ENCODE measurements at places on chromosomes 2 and 18.

DNA sequence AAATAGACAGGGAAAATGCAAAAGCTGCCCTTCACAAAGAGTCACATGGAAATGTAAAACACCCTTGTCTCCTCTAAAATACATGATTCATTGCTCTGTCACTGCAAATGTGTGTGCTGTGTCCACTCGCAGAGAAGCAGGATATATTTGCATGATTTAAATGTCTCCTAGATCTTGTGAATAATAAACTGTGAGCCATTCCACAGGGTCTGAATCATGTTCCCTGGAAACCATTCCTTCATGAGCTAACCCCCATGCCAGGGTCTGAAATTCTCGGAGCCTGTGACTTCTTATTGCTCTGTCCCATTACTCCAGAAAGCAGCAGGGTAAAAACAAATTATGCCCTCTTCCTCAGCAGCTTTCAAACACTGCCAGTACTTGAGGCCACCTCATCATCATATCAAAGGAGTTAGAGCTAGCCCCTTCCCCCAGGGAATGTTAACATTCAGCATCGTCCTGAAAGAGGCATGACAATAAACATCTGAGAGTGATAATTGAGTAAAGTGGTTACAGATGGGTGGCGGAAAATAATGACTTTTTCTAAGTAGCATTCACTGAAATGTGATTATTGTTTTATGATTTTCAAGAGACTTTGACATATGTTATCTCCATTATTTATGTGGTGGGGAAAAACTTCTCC is 11.7 kb upstream of the CNGA3 start:
- DNase-seq = no peak

DNA sequence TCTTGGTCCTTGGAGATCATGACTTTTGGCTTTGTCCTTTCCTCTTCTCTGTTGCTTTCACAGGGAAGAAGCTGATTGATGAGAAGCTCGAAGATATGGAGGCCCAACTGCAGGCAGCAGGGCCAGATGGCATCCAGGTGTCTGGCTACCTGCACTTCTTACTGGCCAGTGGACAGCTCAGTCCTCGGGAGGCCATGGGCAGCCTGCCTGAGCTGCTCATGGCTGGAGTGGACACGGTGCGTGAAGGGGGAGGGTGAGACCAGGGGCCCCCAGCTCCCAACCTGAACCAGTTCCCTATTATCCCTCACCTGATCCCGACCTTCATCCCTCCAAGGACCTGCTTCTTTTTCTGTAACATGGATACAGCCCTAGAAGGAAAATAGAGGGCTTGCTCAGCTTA is 18.7 kb downstream of the PRKAG3 start:
- no peak for DNase-seq

GRCh38 chr2:188332619-188333018 is 40.9 kb downstream of the GULP1 start:
- DNase-seq = no peak

- DNase-seq = no peak
These were observed 59.8 kb downstream of the GLS start for GRCh38 chr2:190940454-190940853.

GRCh38 chr18:59079264-59079663 is 60.4 kb upstream of the SEC11C start:
- DNase-seq = no peak

DNA sequence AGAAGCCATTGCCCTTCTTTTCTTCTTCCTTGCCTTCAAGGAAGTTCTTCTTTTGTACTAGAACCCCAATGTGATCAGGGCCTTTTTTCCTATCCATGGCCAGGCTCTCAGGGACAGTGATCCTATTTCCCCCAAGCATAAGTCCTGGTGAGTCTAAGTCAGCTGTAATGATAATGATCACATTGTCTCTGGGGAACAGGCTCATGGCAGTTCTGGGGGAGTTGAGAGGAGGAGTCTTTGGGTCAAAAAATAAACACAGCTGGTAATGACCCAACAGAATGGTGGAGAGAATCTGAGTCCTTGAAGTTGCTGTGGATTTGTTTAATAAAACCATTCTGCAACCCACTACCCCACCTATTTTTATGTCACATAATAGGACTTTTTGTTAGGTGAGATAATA is 96.6 kb downstream of the SOCS6 start:
- DNase-seq = no peak

GRCh38 chr2:37343537-37344434 is 644 bp upstream of the QPCT start:
- DNase-seq = no peak

DNA sequence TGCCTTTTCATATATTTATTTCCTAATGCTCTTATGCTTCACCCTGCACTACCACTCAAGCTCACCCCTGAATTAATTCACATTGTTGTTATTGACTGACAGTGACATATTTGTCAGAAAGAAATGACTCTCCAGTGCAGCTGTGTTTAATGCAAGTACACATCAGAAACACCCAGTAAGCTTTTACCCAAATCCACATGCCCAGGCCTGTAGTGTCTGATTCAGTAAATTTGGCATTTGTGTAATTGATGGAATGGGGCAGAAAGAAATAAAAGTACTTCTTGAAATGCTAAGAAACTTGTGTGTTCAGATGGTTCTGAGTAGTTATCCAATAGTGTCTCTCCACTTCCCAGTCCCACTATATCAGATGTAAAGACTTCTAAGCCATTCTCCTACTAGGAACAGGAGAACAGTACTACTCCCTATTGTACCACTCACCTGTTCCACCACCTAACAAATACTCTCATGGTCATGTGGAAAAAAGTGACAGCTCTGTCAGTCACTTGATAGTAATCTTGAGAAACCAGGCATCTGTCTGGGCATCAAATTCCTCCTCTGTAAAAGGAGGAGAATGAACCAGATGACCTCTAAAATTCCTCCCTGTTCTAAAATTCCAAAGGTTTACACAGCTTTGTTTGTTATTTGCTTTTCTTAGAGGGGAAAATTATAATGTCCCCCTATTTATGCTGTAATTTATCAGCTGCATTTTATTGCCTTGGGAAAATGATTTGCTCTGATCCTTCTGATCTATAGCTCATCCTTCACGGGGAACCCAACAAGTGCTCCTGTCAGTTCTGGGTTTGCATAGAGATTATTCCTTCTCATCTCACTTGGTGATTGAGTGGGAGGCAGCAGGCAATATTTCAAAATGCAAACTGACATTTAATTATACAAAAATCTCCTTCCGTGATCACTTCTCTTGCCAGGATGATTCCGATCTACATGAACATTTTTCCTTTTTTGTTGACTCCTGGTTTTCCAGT is 70.9 kb downstream of the ZNF385B start:
- no peak for DNase-seq

GRCh38 chr18:75267643-75268363 is 57.2 kb downstream of the TSHZ1 start:
- DNase-seq = no peak

DNA sequence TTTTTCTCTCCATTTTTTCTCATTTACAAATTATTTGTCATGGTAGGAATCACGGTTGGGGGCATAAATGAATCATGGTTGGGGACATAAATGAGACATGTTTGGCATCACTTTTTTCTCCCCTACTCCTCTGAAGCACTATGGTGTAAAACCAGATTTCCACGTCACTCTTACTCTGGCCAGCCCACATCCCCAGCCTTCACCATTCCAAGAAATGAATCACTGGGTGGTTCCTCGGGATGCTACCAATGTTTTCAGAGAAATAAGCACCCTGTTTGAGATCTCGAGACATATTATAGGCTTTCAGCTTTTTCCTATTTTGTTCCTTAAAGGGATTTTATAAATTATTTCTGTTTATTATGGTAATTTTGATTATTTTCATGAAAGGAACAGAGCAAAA is 155.0 kb upstream of the SLC8A1 start:
- no peak for DNase-seq

DNA sequence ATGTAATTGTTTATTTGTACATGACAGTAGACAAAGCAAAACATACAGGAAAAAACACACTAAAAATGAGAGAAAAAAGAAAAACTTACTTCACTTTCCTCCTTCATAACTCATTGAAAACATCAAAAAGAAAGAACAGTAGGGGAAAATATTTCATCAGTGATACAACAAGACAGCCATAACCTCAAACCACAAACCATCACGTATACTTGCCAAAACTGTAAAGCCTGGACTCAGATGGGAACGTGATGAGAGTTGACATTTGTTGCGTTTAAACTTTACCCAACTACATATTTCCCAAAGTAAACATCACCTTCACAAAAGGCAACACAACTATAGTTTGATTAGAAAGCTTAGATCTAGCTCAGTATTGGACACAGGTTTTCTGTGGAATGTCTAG is 278.2 kb upstream of the COL3A1 start:
- no peak for DNase-seq

DNA sequence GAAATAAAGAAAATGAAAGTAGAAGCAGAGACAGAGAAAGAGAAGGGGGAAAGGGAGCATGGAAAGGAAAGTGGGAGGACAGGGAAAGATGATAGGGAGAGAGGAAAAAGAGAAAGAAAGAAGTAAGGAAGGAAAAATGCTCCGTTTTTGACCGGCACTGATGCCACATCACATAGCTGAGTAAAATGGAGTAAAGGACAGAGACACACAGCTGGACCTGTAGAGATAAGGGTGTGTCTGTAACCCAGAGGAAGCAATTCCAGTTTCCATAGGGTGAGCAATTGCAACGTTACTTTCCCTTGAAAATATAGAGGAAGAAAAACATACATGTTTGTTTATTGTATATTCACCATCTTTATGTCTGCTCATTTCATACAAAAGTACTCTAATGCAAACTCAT is 1866.9 kb upstream of the PIK3C3 start:
- DNase-seq = no peak

- DNase-seq = no peak
These were observed 145.1 kb downstream of the PIEZO2 start for GRCh38 chr18:11004294-11004693.

GRCh38 chr18:59055345-59056032 is 84.2 kb upstream of the SEC11C start:
- DNase-seq = no peak

DNA sequence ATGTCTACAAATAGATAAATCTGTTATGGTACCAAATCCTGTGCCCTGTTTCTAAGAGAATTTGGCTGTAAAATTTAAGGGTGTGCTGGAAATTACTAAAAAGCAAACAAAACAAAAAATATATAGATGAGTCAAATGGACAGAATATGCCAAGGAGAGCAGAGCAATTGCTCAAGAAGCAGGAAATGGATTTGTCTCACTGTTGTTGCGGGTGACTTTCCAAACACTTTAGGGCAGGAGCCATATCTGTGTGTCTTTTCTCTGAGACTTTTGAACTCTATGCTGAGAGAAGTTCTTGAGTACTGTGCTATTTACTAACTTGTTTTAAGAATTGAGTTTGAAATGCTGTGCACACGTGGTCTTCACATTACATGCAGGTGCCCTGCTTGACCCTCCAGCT is 221.7 kb downstream of the PHLPP1 start:
- no peak for DNase-seq

DNA sequence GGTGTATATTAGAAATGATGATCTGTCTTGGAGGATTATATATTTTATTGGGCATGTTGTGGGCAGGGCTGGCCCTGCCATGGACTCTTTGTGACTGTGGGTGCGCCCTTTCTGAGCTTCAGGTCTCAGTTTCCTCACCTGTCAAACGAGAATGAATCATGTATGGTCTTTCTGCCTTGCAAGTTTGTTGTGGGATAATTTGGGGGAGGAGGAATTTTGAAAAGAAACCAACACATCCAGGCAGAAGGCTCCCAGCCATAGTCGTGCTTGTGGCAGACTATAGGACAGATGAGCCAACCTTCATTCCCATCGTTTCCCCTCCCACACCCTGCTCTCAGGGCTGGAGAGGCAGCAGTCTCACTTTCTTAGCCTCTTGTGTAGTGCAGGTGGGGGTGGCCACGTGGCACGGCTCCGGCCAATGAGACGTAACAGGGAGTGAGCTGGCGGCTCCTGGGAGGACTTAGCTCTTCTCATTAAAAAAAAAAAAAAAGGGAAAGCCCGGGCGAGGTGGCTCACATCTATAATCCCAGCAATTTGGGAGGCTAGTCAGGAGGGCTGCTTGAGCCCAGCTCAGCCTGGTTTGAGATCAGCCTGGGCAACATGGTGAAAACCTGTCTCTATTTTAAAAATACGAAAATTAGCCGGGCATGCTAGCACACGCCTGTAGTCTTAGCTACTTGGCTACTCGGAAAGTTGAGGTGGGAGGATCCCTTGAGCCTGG is 63.1 kb downstream of the RHOB start:
- no peak for DNase-seq

- DNase-seq = no peak
These were observed 46.5 kb downstream of the IL1RL2 start for GRCh38 chr2:102233132-102233884.

DNA sequence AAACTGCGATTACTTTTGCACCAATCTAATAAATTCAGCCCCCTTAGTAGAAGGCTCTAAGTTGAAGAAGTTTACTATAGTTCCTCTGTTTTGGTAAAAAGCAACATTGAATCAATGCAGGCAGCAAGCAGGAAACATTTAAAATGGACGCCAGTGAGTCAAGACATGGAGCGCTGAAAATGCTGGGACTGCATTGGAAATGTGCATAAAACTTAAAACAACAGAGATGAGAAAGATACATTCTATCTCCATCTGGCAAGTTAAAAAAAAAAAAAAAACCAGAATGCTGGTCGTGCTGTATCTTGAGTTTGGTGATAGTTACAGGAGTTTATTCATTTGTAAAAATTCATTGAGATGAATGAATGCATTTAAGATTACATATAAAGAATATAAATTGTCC is 117.0 kb upstream of the TWIST2 start:
- no peak for DNase-seq

GRCh38 chr2:45224321-45224992 is 215.2 kb upstream of the SIX2 start:
- no peak for DNase-seq

GRCh38 chr18:62577765-62578164 is 54.9 kb downstream of the ZCCHC2 start:
- DNase-seq = no peak

DNA sequence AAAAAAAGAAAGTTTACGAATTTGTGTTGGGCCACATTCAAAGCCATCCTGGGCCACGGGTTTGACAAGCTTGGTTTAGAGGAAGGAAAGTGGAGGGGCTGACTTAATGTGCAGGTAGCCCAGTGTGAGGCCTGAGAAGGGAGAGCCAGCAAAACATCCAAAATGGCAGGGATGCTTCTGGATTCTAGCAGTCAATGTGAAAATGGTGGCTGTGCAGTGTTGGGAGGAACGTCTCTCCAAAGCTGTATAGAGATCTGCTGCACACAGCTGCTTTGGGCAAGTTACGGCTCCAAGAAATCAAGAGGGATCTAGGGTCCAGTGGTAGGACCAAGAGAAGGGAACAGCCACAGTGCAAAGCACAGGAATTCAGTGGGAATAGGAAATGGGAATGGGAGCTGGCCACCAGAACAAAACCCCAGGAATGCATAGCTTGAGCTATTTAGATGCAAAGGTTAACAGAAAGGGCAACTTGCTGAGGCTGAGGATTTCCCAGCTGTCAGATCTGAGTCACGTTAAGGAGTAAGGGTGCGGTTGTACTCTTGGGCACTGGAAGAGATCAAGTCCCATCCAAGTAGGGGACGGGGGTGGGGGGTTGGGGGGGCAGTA is 70.6 kb downstream of the B3GNT2 start:
- no peak for DNase-seq

Measured in activated CD4-positive, CD25-positive, alpha-beta regulatory T cell (primary cell).